ENCODE measurements at places on chromosomes 1 and 21.

DNA sequence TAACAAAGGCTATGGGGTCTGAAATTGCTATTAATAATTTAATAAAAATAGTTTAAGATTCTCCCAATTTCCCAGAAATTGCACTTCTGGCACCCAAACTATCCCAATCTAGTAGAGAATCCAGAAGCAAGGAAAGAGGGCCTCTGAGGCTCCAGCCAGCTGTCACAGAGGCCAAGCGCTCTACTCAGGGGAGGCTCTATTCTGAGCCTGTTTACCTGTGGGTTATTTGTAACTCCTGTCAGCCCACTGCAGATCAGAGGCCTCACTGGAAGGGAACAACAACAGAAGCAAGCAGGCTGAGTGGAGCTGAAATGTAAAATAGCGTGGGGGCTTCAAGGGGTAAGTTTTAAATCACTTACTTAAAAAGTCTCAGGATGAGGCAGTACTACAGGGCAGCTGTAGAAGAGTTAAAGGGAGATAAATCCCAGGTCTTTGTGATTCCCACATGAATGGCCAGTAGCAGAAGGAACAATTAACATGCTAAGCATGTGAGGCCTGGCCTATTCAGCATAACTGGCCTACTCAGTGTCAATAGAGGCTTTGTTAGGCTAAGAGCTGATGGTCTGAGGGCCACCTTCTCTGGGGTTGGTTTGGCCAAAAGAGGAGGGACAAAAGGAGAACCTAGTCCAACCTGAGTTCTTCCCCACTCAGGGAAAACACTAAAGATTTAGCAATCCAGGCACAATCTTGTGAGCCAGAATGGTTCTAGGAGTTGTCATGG lies 12.8 kb downstream of the ZNF687 start:
- DNase-seq = no peak

GRCh38 chr1:220775240-220775853 lies 11.4 kb upstream of the MTARC1 start:
- DNase-seq = no peak

DNA sequence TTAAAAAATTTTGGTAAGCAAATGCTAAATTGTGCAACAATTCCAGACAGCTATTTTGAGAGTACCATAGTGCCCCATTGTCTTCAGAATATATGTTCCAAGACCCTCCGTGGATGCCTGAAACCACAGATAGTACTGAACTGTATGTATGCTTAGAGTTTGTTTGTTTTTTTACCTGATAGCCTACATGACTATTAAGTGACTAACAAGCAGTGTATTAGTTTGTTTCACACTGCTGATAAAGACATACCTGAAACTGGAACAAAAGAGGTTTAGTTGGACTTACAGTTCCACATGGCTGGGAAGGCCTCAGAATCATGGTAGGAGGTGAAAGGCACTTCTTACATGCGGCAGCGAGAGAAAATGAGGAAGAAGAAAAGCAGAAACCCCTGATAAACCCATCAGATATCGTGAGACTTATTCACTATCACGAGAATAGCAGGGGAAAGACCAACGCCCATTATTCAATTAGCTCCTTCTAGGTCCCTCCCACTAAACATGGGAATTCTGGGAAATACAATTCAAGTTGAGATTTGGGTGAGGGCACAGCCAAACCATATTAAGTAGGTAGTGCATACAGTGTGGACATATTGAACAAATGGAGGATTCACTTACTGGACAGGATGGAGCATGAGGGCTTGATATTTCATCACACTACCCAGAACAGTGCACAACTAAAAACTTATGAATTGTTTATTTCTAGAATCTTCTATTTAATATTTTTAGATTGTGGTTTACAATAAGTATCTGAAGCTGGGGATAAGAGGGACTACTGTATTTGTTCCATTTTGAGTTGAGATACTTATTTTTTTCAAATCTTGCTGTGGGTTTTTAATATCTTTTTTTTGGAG lies 78.5 kb downstream of the LHX9 start:
- no peak for DNase-seq

DNA sequence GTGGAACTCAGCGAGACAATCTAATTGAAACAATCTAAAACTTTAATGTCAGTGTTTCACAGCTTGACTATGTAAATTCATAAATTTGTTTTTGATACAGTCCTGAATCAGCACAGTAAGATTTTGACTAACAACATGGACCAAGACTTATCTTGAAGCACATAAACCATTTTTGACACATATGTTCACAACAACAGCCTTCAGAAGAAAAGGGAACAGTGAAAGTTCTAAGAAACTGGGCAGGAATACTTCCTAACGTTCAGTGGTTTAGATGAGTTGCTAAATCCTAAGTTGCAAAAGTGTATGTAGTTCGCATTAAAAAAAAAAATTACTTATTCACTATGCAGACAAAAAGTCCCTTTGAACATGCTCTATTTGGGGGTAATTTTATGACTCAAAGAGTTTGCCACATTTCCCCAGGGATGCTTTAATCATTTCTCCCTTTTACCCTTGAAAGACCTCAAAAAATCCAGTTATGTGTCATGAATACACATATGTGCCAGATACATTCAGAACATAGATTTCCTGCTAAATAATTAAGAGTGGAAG lies 120.2 kb downstream of the MRPL39 start:
- DNase-seq = no peak

GRCh38 chr1:70256664-70257063 lies 35.5 kb downstream of the SRSF11 start:
- DNase-seq = no peak

GRCh38 chr1:223454959-223455358 lies 61.7 kb downstream of the CCDC185 start:
- DNase-seq = no peak

DNA sequence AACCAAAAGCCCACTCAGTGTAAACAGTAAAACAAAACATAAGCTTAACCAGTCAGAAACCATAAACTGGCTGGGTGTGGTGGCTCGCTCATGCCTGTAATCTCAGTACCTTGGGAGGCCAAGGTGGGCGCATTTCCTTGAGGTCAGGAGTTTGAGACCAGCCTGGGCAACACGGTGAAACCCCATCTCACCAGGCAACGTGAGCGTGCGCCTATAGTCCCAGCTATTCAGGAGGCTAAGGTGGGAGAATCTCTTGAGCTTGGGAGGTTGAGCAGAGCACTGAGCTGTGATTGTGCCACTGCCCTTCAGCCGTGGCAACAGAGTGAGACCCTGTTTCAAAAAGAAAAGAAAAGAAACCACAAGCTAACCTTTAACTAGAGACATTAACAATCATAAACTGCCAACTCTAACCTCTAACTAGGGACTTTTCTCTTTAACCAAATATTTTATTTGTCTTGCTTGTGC lies 13.1 kb upstream of the PRRC2C start:
- no peak for DNase-seq

- no peak for DNase-seq
Observed at GRCh38 chr1:40926441-40926840, 53.1 kb upstream of the CTPS1 start.

- no peak for DNase-seq
Observed at GRCh38 chr1:221040691-221041285, 161.5 kb downstream of the HLX start.

DNA sequence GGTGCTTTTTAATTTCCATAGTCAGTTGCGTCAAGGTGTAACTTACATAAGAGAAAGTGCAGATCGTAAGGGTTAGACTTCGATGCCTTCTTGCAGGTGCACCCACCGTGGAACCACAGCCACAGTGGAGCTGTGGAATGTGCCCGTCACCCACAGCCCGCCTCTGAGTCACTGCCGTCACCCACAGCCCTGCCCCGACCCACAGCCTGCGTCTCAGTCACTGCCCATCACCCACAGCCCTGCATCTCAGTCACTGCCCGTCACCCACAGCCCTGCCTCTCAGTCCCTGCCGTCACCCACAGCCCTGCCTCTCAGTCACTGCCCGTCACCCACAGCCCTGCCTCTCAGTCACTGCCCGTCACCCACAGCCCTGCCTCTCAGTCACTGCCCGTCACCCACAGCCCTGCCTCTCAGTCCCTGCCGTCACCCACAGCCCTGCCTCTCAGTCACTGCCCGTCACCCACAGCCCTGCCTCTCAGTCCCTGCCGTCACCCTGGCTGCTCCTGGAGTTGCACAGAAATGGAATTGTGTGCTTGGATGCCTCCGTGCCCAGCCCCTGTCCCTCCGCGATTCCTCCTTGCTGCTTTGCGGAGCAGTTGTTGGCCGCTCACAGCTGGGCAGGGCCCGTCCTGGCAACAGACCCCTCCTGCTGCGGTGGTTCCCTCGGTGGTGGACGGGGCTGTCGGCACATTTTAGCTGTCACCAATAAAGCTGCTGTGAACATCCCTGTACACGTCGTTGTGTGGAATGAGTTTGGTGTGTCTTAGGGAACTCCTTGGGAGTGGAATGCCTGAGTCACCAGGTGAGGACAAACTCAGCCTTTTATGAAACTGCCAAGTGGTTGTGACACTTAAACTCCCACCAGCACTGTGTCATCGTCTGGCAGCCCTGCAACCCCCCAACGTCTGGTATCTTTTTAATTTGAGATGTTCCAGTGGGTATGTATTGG lies 44.9 kb upstream of the COL6A2 start:
- DNase-seq = no peak

DNA sequence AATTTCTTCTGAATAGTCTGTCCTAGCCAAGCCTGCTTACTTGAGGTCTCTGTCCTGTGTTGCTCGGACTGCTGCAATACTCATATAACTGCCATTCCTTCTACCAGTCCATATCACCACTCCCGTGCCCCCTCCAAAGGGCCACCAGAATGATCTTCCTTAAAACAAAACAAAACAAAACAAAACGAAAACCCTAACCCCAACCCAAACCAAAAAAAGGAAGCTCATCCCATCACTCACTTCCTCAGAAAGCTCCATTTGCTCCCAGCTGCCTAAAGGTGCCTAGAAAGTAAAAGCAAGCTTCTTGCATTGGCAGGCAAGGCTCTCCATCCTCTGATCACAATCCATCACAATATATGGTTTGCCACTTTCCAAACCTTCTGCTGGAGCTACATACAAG lies 20.3 kb downstream of the USP24 start:
- no peak for DNase-seq

DNA sequence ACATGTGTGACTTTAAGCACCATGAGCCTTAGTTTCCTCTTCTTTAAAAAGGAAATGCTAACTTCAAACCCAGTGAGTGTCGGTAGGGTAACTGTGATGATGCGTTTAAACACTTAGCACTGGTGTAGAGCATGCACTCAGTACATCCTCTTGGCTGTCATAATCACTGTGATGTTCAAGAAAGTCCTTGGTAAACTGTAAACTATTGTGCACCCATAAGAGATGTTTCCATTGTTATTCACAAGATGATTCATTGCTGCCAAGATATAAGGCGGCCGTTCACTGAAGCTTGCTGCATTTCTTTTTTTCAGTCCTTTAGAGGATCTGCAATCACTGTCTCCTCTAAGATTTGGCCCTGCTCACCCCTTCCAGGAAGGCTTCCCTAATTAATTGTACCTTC lies 61.8 kb upstream of the DAB1 start:
- DNase-seq = no peak

GRCh38 chr1:245232931-245233330 lies 78.1 kb downstream of the KIF26B start:
- no peak for DNase-seq

- DNase-seq = no peak
Observed at GRCh38 chr21:34621434-34622350, 6.8 kb upstream of the RCAN1 start.

DNA sequence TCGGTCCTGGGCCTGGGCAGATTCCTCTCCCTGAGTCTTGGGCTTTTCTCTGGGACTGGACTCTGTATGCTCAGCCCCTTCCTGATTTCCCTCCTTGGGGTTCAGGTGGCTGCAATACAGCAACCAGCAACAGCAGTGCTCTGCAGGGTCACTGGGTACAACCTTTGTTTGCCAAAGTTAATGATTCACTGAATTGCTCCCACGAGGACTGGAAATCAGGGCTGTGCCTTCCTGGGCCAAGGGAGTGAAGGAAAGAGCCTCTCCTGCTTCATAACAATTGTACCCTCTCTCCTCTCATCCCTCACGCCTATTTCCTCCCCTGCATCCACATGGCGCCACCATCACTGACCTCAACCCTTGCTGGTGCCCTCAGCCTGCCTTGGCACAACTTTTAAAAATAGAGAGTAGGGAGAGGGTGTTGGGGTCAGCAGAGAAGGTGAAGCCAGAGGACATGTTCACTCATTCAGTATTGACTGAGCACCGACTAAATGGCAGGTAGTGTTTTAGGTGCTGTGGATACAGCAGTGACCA lies 52.8 kb upstream of the GOLT1A start:
- DNase-seq = no peak

- no peak for DNase-seq
Observed at GRCh38 chr1:93573940-93574469, 107.6 kb downstream of the BCAR3 start.

GRCh38 chr21:31078796-31079195 lies 40.5 kb upstream of the KRTAP19-8 start:
- DNase-seq = no peak

DNA sequence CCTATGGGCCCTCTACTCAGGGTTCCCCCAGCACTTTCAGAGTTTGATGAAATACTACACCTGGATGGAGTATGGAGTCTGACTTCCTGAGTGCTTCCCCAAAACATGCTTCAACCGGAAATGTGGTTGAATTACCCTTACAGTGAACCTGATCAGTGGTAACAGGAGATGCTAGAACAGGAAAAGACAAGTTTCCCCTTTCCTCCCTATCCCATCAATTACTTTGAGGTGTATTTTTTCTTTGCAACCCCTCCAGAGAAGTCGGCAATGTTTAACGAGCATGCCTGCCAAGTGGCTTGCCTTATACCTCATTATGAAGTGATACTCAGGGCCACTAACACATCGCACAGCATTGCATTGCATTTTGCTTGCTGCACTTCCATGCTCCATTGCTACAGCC lies 7.0 kb downstream of the KRTAP15-1 start:
- DNase-seq = no peak

GRCh38 chr21:44766818-44767354 lies 34.7 kb downstream of the UBE2G2 start:
- DNase-seq = no peak

- no peak for DNase-seq
Observed at GRCh38 chr21:45411810-45412206, 6.8 kb downstream of the COL18A1 start.

DNA sequence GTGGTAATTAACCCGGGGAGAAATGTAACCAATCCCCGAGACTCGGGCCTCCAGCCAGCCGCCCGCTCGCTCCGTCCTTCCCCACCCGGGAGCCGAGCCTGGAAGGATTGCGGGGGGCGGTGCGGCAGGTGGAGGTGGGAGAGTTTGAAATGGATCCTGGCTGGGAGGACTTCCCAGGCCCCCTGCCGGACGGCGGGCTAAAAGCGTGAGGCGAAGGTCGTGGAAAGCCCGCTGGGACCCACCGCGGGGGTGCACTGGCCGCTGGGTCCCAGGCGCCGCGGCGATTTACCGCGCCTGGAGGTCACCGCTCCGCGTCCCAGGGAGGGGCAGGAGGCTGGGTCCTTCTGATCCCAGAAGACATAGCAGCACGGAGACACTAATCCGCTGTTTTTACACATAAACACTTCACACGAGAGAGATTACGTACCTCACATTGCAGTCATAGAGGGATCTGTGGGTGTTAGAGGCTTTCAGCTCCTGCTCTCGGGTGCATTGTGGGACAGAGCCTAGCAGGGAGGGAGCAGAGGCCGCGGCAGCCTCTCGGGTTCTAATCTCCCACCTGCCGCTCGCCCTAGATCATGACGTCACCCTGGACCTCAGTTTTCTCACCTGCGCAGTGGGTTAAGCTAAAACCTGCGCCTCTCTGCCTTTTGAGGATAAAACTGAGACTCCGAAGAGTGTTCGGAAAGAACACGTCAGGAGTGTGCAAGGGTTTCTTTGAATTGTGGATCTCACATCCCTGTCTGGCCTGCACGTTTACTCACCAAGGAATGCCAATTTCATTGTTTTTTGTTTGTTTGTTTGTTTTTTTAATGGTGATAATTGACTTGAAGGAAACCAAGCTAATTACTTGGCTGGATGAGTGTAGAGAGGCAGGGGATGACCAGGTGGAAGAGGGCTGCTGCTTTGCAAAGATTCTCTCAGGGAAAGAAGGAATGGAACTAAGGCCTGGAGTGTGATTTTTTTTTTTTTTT lies 17.1 kb upstream of the TMEM9 start:
- no peak for DNase-seq
